ENCODE measurements at places on chromosomes 6 and 20. TPM values are rescaled to one million over a fixed set of nuclear protein-coding genes. Genes with fewer than 3 reads are reported as not detected.

Gene DUSP15
- total RNA-seq, result not detected

Gene IL17A
- total RNA-seq, result not detected

Gene TCF19
- total RNA-seq, result 81.5 TPM

Gene SIRPA
- total RNA-seq, result not detected

Gene SPEF1
- total RNA-seq, result not detected

Gene ULBP2
- 0.14 TPM for total RNA-seq

Gene TGM3
- not detected for total RNA-seq

Gene HLA-DPA1
- 58.9 TPM for total RNA-seq

Gene ID4
- total RNA-seq, result not detected

Gene KCNG1
- 2.2 TPM for total RNA-seq

Gene PLCG1
- 187 TPM for total RNA-seq

Gene PRKN
- total RNA-seq, result 0.51 TPM

Gene LTA
- total RNA-seq, result 308 TPM

Gene FAM209A
- total RNA-seq, result 1.7 TPM

Gene LHFPL5
- total RNA-seq, result not detected

Gene LPA
- not detected for total RNA-seq

Gene CALHM6
- 9.7 TPM for total RNA-seq

Gene CST5
- total RNA-seq, result not detected

Gene SPATA25
- total RNA-seq, result 1.1 TPM

Gene CCN5
- total RNA-seq, result not detected

Gene C6orf15
- not detected for total RNA-seq

Gene MAN1A1
- 45.0 TPM for total RNA-seq

Gene C6orf141
- not detected for total RNA-seq

Gene ABRACL
- total RNA-seq, result 151 TPM

Gene CST1
- not detected for total RNA-seq

Gene RNF144B
- 5.7 TPM for total RNA-seq

Data from activated T-helper 2 cell treated with anti-CD3 and anti-CD28 coated beads, Interferon-gamma antibody, Interleukin-2, Interleukin-4, amounts not matched to agents 10 μg/mL and 5 μg/mL and 100 μg/mL, durations not matched to agents 14 hours and 24 hours and 36 hours (primary cell).